ENCODE measurements at places on chromosomes 4 and X.

GRCh38 chr4:172011196-172011595, 198.0 kb downstream of the GALNTL6 start:
- no peak for DNase-seq

DNA sequence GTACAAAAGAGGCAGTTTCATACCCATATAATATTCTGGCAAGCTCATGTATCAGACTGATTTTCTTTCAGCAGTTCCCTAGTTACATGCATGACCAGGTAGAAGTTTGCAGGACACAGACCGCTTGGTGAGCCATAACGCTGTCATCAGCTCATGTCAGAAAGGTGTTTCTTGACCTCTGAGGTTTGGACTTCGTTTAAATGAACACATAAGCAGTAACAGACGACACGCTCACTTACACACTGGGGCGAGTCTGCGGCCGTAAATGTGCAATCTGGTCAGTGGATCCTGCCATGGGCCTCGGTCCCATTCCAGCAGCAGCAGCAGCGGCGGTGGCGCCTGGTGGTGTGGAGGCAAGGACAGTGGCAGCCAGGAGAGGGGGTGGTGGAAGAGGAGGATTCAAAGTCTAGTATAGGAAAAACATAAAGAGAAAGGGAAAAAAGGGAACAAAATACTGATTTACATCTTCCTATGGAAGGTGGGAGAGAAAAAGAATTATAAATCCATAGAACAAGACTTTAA, 111.9 kb upstream of the CBR4 start:
- no peak for DNase-seq

- no peak for DNase-seq
Measured at GRCh38 chr4:142354041-142354440, 492.1 kb downstream of the INPP4B start.

DNA sequence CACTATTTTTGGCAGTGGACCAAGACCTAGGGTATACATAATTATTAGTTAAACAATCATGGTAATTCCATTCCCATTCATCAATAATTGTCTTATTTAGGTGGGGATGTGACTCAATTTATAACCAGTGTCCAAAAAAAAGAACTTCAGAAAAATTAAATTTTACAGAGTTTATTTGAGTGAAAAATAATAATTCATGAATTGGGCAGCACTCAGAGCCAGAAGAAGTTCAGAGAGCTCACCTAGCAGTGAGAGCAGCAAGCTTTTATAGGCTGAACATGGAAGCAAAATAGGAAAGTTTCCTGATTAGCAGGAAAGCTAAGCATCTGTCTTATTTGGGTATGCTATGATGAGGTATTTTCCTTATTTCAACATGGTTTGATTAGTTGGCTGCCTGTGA, 500.8 kb downstream of the PCDH7 start:
- no peak for DNase-seq

DNA sequence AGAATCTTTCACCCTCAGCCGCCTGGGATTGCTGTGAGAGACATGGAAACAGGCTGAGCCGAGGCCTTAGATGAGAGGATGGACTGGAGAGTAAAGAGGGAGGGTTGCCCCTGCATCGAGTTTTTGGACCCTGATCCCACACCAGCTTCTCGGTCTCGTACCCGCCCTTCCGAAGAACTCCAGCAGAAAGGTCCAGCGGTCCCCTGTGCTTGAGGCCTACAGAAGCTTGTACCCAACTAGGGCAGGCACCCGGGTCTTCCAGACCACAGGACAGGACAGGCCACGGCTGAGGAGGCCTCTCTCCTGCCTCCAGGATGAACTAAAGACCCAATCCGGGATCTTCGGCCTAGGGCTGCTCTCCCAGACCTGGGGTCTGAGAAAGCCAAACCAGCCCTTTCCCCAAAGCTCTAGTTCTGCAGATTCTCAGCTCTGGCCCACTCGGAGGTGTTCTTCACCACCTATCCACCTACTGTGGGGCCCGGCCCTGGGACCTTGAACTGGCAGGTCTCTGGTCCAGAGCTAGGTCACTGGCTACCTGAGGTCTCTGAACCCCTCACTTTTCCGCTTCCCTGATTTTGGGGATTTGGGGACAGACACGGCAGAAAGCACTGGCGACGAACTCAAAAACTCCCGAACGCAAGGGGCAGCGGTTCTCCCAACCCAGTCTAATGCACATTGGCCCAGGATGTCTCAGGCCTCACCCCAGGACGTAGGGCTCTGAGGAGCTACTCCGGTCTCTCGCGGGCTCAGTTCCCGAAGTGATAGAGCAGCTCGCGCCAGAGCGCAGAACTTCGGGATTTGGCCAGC, 1.1 kb downstream of the NKX3-2 start:
- DNase-seq = no peak

All from T-helper 1 cell (primary cell).